Thoracic aorta (tissue), 2 donors: ENCODE measurements at places on chromosomes 12 and 14. TPM values are rescaled to one million over a fixed set of nuclear protein-coding genes. Genes with fewer than 3 reads are reported as not detected.

The CBLN3 gene
- 1.3 TPM for total RNA-seq

DNA sequence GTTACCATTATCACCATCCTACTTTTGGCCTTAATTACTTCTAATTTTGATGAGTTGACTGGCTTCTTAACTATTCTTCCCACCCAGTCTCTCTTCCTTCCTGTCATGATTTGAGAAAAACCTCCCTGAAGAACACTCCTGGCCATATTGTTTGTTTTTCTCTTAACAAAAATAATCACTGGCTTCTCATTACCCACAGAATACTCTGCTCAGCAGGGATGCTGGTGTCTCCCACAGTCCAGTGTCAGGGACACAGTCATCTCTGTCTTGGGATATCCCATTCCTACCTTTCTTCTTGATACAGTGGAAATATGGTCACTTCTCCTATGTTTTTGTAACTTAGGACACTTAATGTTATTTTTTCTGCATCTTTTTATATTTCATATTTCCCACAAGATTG, 103.7 kb downstream of the SRGAP1 start:
- DNase-seq = no peak

DNA sequence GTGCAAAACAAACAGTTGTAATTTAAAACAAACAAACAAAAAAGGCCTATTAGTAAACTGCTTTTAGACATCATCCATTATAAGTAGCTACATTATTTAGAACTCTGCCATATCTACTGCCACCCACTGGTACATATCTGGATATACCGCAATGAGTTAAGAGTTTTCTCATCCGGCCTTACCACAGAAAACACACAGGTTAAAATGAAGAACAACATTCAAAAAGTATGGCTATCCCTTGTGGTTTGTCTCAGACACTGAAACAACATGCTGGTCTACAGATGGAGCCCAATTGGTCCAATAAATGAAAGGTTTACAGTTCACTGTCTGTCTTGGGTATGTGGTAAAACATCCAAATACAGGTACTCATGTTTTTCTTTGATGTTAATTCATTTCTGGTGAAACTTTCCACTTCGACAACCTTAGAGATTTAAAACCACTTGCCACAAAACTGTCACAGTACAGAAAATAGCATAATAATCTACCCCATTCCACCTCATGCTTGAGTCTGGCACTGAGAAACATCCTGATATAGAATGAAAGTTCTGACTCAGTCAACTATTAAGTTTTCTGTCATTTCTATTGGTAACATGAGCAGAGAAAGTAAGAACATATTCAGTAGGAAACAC, 354.3 kb downstream of the CEP128 start:
- no peak for DNase-seq

GRCh38 chr12:29782871-29783772, 620 bp downstream of the TMTC1 start:
- DNase-seq = no peak

DNA sequence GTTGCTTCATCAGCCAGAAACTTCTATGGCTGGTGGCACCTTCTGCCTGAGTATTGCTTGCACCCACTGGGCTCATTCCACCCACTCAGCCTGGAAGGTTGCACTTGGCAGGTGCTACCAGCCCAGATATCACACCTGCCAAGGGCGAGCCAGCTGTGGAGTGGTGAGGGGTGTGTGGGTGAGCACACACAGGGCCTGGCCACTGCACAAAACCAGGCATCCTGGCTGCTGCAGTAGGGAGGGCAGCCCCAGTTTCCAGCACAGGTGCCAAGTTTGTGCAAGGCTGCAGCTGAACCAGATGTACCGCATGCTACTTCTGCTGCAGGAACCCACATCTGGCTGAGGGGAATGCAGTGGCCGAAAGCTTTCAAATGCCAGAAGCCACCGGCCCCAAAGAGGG, 1147.8 kb downstream of the FSCB start:
- DNase-seq = no peak

- no peak for DNase-seq
These were observed 3.0 kb upstream of the IFI27L2 start for GRCh38 chr14:94132285-94132887.

DNA sequence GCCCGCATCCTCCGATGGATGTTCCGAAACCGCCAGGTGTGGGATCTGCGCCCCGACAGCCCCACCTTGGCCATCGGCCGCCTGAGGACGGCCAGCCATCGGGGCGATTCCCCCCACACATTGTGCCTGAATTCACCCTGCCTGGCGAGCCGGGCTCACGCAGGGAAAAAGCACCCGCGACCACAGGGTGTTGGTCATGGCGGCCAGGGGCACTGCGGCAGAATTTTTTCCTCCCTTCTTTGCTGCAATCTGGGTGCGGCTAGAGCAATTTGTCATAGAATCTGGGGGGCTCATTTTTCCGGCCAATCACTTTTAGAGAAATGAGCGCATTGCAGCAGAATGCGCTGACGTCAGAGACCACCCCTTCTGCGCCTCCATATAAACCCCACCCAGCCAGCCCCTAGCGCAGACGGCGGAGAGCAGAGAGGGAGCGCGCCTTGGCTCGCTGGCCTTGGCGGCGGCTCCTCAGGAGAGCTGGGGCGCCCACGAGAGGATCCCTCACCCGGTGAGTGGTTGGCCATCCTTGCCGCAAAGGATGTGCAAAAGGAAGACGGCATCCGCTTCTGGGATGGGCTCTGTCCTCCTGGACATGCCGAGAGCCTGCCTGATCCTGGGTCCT, at the start of gene MEG3:
MEG3 (plus strand) TSS at position 406 of the 619 bp plus-strand sequence.
- no peak for DNase-seq

DNA sequence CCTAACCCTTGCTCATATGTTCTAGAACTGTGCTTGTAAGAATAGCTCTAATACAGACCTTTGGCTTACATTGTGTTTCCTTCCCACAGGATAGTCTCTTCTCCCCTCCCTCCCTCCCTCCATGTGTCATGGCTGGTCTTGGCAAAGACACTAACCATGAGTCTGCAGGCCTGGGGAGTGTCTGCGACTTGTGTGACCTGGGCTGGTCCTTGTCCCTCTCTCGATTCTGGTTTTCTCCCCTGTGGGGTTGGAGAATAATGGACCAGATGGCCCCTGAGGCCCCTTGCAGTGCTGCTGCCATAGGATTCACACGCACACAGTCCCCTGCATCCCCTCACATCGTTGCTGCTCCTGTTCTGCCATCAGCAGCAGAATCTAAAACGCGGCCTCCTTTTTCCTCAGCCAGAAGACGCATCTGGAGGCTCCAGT, 30.3 kb downstream of the DEGS2 start:
- no peak for DNase-seq

The SPTB gene
- total RNA-seq = 9.9 TPM

- DNase-seq = no peak
These were observed 68.7 kb downstream of the RPAP3 start for GRCh38 chr12:47636908-47637780.

The TAC3 gene
- not detected for total RNA-seq

The TEX22 gene
- not detected for total RNA-seq

DNA sequence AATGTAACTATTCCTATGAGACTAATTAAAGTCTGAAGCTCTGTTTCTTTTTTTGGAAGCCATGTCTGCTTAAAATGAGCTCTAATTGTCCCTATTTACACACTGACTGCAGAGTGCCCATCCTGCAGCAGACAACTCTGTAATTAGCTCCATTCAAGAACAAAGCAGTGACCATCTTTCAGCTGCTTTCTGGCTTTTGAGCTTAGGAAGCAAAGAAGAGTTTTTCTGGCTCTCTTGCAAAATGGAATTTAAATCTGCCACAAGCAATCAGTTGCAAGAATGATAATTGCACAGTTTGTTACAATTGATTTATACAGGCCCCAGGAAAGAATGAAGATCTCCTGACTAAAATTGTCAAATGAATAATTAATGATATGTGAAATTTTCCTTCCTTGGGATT, 83.4 kb downstream of the GAS2L3 start:
- no peak for DNase-seq

DNA sequence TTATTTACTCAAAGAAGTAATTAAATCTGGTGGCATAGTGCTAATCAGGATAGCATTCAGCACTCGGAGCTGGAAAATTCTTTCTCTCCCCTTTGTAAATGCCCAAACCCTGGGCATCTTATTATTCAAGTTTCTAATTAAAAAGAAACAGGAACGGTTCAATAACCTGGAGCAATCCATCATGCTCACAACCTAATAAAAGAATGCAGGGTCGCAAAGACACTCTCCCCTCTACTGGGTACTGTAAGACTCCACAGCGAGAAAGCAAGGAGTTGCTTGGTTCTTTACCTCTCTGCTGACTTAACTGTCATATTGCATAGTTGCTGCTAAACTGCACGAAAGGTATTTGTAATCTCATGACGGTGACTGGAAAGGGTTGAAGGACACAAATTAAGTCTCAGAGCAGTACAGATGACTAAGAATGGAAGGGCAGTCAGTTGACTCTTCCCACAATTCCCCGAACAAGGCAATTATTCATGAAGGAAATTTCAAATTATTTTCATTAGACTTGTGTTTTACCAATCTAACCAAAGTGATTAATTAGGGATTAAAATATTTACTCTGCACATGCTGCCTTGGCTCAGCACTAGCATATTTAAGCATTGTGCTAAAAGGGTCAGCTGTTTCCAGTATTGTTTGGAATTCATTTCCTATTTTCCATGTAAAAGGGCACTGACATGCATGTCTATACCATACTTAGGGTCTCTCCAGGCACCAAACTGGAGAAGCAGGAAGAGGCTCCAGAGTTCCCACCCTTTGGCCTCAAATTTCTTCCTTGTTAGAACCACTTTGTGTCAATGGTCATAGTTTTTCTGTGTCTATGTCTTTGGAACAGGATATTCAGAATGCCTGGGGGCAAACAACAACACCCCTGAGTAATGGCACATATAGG, 182.2 kb downstream of the EXOC5 start:
- no peak for DNase-seq

GRCh38 chr12:3091382-3092241, 14.4 kb downstream of the TSPAN9 start:
- no peak for DNase-seq

The SELPLG gene
- 14.3 TPM for total RNA-seq

The TGFB3 gene
- total RNA-seq = 46.4 TPM

DNA sequence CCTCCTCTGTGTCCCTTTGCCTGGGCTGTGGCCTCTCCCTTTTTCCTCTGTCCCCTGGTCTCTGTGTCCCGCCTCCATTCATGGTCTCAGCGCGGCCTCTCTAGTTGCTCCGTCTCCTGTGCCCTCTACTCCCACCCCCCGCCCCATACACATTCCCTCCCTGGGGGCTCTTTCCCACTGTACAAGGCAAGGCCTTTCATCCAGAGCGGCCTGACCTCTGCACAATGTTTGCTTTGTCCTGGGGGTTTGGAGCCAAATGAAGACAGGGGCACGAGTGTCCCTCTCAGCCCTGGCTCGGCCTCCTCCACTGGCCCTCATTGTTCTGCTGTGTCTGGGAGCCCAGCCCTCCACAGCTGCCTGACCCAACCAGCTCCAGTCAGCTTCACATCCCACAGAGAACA, 678.6 kb downstream of the BCL11B start:
- no peak for DNase-seq

DNA sequence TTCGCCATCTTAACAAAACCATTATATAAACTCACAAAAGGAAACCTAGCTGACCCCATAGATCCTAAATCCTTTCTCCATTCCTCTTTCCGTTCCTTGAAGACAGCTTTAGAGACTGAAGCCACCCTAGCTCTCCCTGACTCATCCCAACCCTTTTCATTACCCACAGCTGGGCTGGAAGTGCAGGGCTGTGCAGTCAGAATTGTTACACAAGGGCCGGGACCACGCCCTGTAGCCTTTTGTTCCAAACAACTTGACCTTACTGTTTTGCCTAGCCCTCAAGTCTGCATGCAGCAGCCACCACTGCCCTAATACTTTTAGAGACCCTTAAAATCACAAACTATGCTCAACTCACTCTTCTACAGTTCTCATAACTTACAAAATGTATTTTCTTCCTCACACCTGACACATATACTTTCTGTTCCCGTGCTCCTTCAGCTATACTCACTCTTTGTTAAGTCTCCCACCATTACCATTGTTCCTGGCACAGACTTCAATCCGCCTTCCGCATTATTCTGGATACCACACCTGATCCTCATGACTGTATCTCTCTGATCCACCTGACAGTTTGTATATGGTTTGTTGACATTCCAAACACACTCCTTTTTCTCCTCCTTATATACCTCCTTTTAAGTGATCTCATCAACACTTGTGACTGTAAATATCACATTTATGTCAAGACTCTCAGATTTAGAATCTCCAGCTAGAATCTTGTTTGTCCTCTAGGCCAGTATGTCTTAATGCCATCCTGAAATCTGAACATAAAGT, 208.7 kb downstream of the KITLG start:
- DNase-seq = peak; percentile 4

DNA sequence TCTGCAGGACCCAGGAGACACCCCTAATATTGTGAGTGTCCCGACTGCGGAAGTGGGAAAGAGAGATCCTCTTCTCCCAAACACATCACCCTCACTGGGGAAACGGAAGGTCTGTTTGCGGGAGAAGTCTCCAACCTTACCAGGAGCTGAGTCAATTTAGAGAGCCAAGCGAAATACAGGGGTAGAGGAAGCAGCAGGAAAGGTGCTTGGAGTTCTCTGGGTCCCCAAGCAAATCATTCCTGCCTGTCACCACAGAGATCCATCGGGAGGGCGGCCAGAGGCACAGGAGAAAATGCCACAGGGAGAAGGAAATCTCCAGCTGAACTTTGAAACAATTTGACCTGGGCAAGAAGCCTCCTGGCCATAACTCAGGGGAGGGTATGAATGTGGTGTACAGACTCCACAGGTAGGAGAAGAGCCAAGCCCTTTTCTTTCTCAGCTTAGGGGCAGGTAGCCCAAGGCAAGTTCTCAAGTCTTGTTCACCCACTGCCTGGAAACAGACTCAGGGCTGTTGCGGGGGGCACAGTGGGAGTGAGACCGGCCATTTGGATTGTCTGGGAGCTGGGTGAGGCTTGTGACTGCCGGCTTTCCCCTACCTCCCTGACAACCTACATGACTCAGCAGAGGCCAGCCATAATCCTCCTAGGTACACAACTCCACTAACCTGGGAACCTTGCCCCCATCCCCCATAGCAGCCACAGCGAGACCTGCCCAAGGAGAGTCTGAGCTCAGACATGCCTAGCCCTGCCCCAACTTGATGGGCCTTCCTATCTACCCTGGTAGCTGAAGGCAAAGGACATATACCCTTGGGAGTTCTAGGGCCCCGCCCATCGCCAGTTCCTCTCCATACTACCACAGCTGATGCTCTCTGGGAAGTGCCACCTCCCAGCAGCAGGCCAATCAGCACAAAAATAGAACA, 211.9 kb upstream of the ARHGAP5 start:
- no peak for DNase-seq

The NOPCHAP1 gene
- 2.0 TPM for total RNA-seq

- no peak for DNase-seq
These were observed 480.5 kb downstream of the PCNX1 start for GRCh38 chr14:71387753-71388152.

The MANSC4 gene
- not detected for total RNA-seq
